ENCODE measurements at places on chromosomes 16 and 17. TPM values are rescaled to one million over a fixed set of nuclear protein-coding genes. Genes with fewer than 3 reads are reported as not detected.

The LDHD gene
- 37.5 TPM for polyA plus RNA-seq

The SRL gene
- 196 TPM for polyA plus RNA-seq

The MYL11 gene
- polyA plus RNA-seq, result 4,264 TPM

The ITGAD gene
- polyA plus RNA-seq, result 0.01 TPM

The ALDH3A1 gene
- 0.20 TPM for polyA plus RNA-seq

The PROCA1 gene
- polyA plus RNA-seq, result 0.51 TPM

The HIC1 gene
- 2.0 TPM for polyA plus RNA-seq

The CLEC18A gene
- 0.27 TPM for polyA plus RNA-seq
